ENCODE measurements at places on chromosomes 3 and 15.

DNA sequence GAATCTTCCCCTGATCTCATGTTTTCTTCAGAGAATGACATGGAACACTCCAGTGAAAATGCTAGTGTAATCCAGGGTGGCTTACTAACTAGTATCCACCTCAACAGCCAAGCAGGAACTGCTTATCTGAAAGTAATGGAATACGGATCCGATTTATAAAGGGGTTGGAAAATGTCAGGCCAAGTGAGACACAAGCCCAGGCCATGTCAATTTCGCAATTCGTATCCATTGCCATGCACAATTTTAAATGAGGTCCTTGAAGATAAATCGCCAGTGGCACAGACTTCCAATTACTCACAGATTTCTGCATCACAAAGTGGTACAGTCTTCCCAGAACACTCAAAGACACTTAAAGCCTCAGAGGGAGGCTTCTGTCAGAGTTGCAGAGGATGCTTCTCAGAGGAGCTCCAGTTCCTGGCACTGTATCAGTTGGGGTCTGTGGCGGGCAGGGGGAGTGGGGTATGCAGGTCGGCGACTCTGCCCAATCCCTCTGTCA lies 16.5 kb upstream of the FAM240A start:
- no peak for DNase-seq

GRCh38 chr3:187191271-187191670 lies 6.0 kb upstream of the RTP1 start:
- DNase-seq = no peak

GRCh38 chr3:107285197-107285596 lies 92.0 kb upstream of the CCDC54 start:
- no peak for DNase-seq

- peak; percentile 85 for DNase-seq
These were observed 217.1 kb upstream of the TPRG1 start for GRCh38 chr3:188954590-188955208.

DNA sequence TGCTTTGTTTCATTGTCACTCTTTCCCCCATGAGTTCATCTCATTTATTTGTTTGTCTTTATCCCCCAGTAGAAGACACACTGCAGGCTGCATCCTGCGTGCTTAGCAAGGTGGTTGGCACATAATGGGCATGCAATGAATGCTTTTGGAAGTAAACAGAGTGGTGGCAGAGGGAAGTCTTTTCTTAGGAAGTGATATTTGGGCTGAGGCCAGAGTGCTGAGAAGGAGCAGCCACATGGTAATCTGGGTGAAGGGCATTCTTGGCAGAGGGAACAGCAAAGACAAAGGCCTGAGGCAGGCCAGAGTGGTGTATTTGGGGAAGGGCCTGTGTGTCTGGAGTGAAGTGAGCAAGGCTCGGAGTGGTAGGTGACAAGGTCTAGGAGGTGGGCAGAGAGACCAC lies 17.7 kb upstream of the ADAMTS7 start:
- no peak for DNase-seq

DNA sequence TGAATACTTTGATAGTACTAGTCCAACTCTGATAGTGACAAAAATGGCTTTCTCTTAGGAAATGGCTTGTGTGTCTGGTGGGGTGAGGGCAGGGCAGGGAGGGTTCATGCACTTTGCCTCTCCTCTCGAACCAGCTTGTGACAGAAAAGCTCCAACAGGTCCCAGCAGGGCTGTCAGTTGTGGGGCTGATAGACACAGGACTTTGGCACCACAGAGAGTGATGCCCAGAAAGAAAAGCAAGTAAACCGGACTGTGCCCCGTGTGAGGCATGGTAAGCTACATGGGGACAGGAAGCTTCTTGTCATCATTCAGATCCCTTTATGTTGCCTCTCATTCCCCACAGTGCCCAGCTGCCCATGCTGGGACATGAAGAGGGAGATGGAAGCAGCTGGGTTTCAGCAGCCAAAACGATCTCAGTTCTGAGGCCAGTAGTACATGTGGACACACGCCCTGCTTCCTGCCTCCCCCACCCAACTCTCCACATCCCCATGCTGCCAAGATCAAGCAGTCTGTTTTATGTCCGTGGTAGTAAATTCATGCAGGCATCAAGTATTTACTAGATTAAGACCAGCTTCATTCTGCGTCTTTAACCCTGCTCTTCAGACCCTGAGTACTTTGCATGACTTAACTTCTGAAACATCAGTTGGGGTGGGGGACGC lies 29.7 kb upstream of the LIPC start:
- no peak for DNase-seq

- no peak for DNase-seq
These were observed 57.8 kb downstream of the IMPG2 start for GRCh38 chr3:101262393-101263240.

DNA sequence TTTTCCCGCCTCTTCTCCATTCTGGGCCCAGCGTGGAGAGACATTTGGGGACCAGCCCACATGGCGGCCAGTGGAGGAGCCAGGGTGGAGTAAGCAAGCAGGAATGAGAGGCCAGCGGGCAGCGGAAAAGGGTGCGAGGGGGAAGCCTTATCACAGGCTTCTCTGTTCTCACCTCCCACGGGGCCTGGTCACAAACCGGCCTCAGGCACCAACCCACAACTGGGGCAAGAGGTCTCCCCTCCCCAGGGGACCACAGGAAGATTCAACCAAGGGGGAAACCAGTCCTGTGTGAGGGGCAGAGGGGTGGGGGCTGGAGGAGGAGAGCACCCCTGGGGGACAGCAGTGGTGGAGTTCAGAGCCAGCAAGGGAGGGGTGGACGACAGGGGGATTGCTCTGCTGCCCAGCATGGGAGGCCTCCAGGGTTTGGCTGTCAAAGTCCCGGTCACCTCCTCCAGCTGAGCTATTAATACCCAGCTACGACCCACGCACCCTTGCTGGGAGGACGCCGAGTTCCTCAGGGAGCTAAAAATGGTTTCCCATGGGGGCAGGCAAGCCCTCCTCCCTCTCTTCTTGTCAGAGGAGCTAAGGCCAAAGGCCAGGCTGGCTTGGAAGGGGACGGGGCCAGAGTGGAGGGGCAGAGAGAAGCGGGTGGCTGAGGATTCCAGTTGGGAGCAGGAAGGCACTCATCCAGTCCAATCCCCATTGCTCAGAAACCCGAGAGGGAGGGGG lies 23.8 kb upstream of the RPL29 start:
- DNase-seq = no peak

DNA sequence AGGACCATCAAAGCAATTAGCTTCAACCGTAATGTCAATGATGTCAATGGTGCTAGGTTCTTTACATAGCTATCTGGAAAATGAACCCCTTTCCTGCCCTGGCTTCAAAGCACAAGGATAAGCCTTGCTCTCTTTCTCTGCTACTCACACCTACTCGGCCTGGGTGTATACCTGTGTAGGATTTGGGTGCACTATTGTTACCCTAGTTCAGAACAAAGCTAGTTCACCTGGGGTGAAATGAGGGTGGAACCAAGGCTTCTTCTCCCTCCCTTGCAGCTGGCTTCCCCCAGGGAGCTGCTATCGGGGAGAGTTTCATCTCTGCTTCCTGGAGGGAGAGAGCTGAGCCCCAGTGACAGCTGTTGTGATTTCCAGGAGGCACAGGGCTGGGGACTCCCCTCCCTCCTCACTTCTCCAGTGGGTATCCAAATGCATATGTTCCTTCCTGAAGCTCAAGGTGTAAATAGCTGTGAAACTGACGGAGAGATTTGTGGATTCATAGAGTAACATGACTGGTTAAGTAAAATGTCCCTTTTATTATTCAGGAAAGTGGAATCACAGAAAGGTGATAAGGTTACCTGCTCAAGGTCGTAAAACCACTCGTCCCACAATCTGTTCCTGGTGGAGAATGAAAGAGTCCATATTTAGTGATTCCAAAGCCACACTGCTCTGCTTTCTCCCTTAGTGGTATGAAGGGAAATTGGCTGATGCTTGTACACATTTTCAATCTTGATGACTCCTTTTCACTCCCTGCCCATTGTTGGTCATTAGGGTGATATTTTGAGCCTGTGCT lies 11.8 kb upstream of the C3orf70 start:
- no peak for DNase-seq

DNA sequence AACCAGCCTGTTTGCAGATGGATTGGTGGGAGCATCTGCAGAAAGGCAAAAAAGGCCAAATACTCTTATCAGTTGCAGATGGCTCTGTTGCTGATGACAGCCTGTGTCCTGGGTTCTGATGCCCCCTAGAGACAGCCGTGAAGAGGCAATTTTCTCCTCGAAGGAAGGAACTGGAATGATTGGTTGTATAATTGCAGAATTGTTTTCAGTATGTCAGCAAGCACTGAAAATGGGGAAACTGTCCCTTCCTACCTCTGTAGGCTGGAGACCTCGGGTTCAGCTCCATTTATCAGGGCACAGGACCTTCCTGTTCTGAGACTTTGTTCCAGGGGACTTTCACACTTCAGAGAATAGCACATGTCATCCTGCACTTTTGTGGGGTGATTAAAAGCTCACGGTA lies 103.0 kb downstream of the PGPEP1L start:
- DNase-seq = peak; percentile 60

DNA sequence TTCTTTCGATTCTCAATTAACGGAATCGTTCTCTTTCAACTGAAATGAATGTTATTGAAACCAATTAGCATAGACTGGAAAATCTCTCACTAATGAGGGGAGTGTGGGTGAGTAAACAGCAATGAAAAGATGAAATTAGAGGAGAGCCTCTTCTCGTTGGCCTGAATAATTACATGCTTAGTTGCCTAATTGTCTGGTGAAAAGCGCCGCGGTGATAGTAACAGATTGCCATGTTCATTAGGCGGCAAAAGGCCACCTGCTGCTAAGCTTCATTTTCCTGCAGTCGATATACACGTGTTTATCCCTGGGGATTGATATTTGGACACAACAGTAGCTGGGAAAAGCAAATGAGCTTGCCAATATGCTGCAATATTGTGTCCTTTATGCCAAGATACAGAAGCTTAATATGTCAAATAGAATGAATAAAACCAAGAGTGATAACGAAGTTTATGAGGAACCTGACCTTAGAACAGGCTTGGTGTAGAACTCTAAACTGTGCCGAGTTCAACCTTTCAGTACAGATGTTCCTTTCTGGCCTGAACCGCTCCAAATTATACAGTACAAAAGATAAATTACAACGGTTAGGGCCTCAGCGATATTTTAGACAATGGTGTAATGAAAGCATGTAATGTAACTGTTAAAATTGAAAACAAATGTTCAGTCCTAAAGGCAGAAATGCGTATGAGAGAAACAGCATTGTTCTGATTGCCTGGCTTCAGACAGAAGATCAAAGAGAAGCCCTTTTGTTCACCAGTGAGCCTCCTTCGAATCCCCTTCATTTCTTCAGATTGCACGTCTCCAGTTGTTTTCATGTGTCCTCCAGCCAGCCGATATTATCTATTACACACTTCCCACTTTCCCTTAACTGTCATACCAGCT lies 185.2 kb downstream of the SHOX2 start:
- DNase-seq = no peak

DNA sequence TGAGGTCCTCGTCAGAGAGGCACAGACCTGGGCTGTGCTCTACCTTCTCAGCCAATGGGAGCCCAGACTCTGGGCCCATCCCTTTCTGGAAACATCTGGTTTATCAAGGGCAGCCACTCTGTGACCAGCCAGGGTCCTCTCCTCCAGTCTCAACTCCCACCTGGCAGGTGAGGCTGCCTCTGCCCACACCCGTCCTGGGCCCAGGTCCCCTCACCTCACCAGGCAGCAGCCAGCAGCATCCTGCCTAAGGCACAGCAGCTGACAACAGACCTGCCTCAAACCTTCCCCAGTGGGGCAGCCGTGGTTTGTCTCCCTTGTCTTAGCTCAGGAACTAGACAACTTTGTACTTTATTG lies 8.7 kb upstream of the VIPR1 start:
- DNase-seq = no peak

- DNase-seq = no peak
These were observed 139.4 kb upstream of the TSC22D2 start for GRCh38 chr3:150268426-150269391.
